ENCODE measurements at places on chromosomes 7 and 10. TPM values are rescaled to one million over a fixed set of nuclear protein-coding genes. Genes with fewer than 3 reads are reported as not detected.

DNA sequence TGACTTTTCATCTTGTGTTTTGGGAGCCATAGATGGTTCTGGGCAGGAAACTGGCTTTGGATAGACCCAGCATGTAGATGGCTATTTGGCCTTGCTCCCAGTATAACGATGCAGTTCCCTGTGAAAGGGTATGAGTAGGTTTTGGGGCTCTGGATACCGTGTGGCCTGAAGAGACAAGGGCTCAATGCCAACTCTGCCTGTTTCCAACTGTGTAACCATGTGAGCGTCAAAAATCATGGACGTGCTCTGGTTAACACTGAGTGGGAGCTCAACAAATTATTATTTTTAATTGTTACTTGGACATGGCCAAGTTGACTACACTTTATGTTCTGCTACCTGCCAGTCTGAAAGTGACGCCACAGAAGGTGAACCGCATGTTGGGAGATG, 41.8 kb downstream of the EGFR start:
- DNase-seq: no peak

Gene TRIL
- not detected for total RNA-seq

DNA sequence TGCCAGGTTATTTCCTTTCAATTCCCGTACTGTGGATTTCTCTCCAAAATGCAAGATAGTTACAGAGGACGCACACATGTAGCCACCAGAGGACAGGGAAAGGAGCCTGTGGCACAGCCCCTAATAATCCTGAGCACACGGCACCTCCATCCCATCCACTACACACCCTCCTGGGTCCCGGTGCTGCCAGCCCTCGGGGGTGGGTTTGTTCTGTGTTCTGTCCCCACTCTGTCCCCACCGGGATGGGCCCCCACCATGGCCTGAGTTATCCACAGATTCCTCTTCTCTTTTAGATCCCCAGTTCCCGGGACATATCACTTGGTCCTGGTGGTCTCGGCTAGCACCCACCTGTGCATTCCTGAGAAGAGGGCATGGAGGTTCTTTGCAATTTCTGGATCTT, 196.9 kb upstream of the PPP2R2D start:
- no peak for DNase-seq

- no peak for DNase-seq
Observed at GRCh38 chr7:158072991-158073730, 514.5 kb downstream of the PTPRN2 start.

Gene CXCL12
- not detected for total RNA-seq

- no peak for DNase-seq
Observed at GRCh38 chr10:76729841-76730487, 907.6 kb downstream of the KCNMA1 start.

Gene ITIH5
- not detected for total RNA-seq

Gene FOXK1
- 52.9 TPM for total RNA-seq

DNA sequence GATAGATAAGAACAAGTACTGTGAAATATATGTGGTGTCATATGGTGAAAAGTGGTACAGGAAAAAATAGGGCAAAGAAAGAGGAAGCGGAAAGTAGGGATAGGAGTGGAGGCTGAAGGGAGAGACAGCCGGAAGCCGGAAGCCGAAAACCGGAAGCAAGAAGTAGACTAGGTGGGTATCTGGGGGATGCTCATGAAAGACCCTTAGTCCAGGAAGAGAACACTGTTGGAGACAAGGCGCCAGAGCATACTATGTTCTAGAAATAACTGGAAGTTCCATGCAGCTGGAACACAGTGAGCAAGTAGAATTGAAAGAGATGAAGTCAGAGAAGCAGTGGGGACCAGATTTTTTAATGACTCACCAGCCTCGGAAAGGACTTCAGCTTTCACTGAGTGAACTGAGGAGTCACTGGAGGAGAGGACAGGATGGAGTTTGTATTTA, 22.5 kb downstream of the ST8SIA6 start:
- no peak for DNase-seq

DNA sequence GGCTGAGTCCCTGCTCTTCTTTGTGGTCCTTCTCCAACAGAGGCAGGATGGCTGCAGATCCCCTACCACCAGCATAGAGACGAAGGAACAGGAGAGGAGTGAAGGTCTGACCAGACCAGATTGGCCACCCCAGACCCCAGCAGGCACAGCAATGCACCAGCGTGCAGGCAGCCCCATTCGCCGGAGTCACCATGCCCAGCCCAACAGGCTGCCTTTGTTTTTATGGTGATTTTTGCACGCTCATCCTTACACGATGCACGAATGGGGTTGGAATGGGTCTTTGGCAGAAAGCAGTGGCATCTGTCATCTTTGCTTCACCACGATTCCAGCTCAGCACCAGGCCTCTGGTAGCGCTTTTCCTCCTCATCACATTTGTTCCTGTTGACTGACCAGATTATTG, 427.6 kb downstream of the INHBA start:
- no peak for DNase-seq

DNA sequence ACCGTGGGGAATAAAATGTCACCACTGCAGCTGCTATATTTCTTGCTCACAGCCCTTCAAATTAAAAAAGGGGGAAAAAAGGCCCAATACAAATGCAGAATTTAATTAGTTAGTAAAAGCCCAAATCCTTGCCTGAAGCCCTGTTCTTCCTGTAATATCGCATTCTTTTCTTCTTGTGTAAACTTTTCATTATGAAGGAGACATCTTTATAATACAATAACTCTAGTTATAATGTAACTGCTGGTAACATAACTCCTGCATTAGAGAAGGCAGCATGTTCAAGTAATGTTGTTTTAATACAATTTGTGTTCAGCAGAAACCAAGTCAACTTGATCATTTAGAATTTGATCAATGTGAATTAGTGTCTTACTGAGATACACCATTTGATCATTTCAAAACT, 250.9 kb downstream of the CHCHD3 start:
- no peak for DNase-seq

- DNase-seq: no peak
Observed at GRCh38 chr10:111175787-111176186, 99.0 kb downstream of the ADRA2A start.

DNA sequence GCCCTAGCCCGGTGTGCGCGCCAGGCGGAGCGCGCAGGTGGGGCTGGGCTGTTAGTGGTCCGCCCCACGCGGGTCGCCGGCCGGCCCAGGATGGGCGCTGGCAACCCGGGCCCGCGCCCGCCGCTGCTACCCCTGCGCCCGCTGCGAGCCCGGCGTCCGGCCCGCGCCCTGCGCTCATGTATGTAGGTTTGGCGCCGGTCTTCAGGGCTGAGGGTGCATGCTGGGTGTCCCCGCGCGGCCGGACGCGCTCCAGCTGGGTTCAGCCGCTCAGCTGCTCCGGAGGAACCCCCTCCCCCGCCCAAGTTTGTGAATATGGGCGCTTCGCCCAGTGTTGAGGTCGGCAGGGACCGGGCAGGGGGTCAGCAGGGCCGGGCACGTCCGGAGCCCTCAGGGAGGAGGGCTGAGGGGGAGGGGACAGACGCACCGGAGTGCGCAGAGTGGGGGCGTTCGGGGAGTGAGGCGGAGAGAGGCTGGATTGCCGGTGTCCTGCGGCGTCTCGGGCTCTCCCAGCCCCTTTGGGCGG, 559 bp downstream of the VWC2 start:
- DNase-seq: no peak

- no peak for DNase-seq
Observed at GRCh38 chr7:120760050-120760449, 97.9 kb downstream of the TSPAN12 start.

Gene NPC1L1
- total RNA-seq: 0.23 TPM

GRCh38 chr7:122951006-122951405, 44.5 kb downstream of the TAS2R16 start:
- DNase-seq: no peak

Gene CREB5
- total RNA-seq: not detected

GRCh38 chr7:92135052-92135889, 994 bp upstream of the CYP51A1 start:
- no peak for DNase-seq

DNA sequence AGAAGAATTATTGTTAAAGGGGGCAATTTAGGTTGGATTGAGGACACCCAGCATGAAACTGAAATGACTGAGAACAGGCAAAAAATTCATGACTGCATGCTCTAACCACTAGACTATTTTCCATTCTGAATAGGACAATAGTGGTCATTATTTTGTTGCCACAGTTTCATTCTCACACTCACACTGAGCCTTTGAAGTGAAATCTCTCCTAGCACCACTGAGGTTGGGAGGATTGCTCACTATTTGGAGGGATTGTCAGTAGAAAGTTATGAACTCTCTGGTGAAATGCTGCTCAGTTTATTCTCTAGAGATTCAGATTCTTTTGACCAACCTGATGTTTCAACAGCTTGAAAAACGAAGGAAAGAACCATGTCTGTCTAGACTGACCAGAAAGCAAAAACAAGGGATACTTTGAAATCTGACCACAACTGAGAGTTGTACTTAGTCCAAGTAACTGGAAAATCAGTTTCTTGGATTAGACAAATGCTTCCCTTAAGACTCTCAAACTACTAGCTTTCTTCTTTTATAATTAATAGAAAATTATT, 191.2 kb downstream of the DYNC1I1 start:
- no peak for DNase-seq
